Ascending aorta (tissue), 2 donors: ENCODE measurements at places on chromosomes 6 and 20. TPM values are rescaled to one million over a fixed set of nuclear protein-coding genes. Genes with fewer than 3 reads are reported as not detected.
A peak's percentile ranks its signal among the peaks of the same experiment; 100 is the strongest.

MANEA gene
- 1.9 TPM for total RNA-seq

MEP1A gene
- not detected for total RNA-seq

HCRTR2 gene
- total RNA-seq = not detected

STK4 gene
- total RNA-seq = 20.6 TPM

KAT14 gene
- total RNA-seq = 1.7 TPM

SLC22A1 gene
- not detected for total RNA-seq

MYLK2 gene
- total RNA-seq = not detected

GRCh38 chr20:10647909-10648308 is 25.9 kb downstream of the JAG1 start:
- H3K27me3 ChIP-seq = no peaks in the 10 kb centered on the region
- peak overlapping the region; percentile 93 for H3K27ac ChIP-seq
- DNase-seq = no peak

DNA sequence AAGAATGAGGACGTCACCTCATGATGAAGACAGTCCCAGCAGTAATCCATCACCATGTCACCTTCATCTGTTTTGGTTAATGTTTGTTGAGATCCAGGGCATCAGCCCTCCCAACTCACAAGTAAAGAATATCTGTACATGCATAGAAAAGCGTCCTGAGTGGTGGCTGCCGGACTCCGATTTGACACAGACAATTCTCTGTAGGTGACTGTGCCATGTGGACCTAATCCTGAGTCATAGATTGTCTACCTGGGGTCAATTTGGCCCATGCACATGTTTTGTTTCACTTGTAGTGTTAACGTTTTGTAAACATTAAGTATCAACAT is 168.4 kb upstream of the UST start:
- H3K27ac ChIP-seq = no peak overlapping the region
- no peak overlapping the region for H3K4me3 ChIP-seq
- no peaks in the 10 kb centered on the region for H3K36me3 ChIP-seq

DNA sequence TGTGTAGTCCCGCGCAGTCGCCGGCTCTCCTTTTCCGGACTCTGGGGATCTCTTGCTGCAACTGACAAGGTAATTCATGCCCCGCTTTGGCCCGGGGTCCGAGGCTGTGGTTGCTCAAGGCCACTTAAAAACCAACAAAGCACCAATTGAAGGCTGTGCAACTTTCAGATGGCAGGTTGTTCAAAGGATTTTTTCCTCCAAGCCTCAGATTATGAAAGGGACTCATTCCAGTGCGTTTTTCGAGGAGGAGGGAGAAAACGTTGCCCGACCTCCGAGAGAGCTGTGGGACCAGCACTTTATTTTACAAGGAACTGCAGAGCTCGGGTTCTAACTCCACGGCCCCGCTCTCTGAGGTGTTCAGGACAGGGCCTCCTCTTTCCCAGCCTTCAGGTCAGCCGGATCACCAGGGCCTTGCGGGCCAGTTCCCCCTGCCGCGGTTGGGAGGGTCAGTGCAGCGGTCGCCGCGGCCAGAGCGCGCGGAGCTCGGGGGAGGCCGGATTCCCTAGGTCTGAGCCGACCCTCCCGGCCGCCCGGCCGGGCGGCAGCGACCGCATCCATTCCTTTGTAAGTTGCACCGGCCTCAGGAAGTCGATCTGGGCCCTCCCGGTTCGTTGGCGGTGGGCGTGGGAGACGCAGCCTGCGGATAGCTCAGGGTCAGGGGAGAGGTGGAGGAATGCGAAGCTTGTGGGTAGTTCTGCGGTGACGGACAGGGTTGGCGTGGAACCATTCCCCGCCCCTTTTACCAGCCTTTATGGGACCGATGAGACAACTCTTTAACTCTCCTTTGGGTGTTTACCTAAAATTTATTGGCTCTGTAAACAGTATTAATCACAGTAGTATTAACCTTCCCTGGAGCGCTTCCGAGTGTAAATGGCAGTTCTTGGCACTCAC is 1.6 kb downstream of the UTRN start:
- no peaks in the 10 kb centered on the region for H3K4me1 ChIP-seq
- H3K27me3 ChIP-seq = no peaks in the 10 kb centered on the region
- peak overlapping the region; percentile 75 for H3K4me3 ChIP-seq
- H3K36me3 ChIP-seq = no peaks in the 10 kb centered on the region

- no peaks in the 10 kb centered on the region for H3K4me1 ChIP-seq
- H3K27ac ChIP-seq = no peak overlapping the region
- no peaks in the 10 kb centered on the region for H3K36me3 ChIP-seq
- no peak for DNase-seq
- no peaks in the 10 kb centered on the region for H3K27me3 ChIP-seq
- H3K4me3 ChIP-seq = no peak overlapping the region
These were observed 631.4 kb downstream of the CDH26 start for GRCh38 chr20:60589623-60590022.

GRCh38 chr6:34638834-34639736 is 57.5 kb downstream of the ILRUN start:
- no peaks in the 10 kb centered on the region for H3K27me3 ChIP-seq
- H3K36me3 ChIP-seq = no peaks in the 10 kb centered on the region
- no peaks in the 10 kb centered on the region for H3K4me1 ChIP-seq

DNA sequence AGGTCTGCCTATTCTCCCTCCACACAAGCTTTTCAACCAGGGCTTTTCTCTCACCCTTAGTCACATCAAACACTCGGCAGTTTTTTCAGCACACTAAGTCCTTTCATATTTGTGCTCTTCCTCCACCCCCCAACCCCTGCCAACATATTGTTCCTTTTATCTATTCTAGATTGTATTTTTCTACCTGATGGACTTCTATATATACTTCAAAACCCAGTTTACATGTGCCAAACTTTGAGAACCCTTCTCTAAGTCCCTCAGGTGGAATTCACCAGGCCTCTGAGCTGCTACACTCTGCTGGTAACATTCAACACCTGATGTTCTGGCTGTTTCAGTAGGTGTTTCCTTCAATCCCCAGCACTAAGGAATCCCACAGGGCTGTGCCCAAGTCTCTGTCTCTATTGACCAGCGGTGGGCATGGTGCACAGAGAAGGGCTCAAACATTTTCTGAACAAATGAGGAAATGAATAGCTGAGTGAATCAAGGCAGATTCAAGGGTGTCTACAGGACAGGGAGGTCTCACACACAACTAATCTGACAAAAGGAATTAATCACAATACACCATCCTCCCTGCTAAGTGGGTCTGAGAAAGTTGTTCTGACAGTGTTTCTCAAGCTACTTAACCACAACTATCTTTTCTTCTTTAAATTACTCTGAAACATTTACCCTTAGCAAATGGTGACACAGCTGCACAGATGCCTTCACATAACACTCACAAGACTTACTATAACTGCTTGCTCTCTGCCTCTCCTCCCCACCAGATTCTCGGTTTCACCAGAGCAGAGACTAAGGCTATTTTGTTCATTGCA is 166.5 kb downstream of the TSHZ2 start:
- no peaks in the 10 kb centered on the region for H3K4me1 ChIP-seq
- no peak overlapping the region for H3K4me3 ChIP-seq
- no peak for DNase-seq
- no peak overlapping the region for H3K27ac ChIP-seq
- no peaks in the 10 kb centered on the region for H3K27me3 ChIP-seq
- H3K36me3 ChIP-seq = no peaks in the 10 kb centered on the region

GRCh38 chr6:6661684-6662083 is 73.2 kb downstream of the LY86 start:
- no peak overlapping the region for H3K27ac ChIP-seq
- H3K4me3 ChIP-seq = no peak overlapping the region
- H3K36me3 ChIP-seq = no peaks in the 10 kb centered on the region
- H3K4me1 ChIP-seq = no peaks in the 10 kb centered on the region

- no peak overlapping the region for H3K4me3 ChIP-seq
- no peaks in the 10 kb centered on the region for H3K27me3 ChIP-seq
- H3K27ac ChIP-seq = no peak overlapping the region
- no peak for DNase-seq
- H3K36me3 ChIP-seq = no peaks in the 10 kb centered on the region
These were observed 168.3 kb upstream of the SPACA1 start for GRCh38 chr6:87879132-87879861.

GRCh38 chr20:17499041-17499440 is 32.1 kb downstream of the BFSP1 start:
- no peaks in the 10 kb centered on the region for H3K27me3 ChIP-seq
- H3K36me3 ChIP-seq = no peaks in the 10 kb centered on the region
- H3K27ac ChIP-seq = no peak overlapping the region
- H3K4me3 ChIP-seq = no peak overlapping the region
- peaks cover 3% of the 10 kb centered on the region for H3K4me1 ChIP-seq

DNA sequence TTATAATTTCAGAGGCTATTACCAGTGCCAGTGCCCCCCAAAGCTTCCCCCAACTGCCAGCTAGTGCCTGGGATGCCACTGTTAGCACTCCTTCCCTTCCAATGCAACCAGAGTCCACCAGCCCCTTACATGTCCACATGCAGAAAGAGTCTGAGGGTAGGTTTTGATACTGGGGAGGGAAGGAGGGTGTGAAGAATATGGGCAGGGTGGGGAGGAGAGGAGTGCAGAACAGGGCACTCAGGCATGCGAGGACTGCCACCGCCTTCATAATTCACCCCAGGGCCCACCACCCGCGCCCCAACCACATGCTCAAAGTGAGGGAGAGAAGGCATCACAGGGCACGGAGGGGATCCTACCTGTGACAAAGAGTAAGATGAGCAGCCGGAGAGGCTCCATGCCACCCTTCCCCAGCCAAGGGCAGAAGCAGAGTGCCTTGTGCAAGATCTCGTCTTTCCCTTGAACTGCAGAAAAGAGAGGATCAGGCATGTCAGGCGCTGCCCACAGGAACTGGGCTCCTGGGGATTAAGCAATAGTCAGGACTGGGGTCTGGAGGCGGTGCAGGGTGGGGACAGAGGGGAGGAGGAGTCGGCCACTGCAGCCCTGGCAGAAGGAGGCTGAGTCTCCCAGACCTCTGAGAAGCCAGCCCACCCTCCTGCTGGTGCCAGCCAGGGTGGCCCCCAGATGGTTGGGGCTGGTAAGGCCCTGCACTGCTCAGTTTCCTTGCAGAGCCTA is at the start of gene TREM2:
Gene TREM2 (minus strand): TSS at position 430 of the 732 bp plus-strand sequence. CDS start 34 bp downstream, at position 396.
- H3K36me3 ChIP-seq = no peaks in the 10 kb centered on the region
- no peak within 1 kb of the TSS for H3K4me3 ChIP-seq
- no peak within 1 kb of the TSS for H3K27ac ChIP-seq
- H3K4me1 ChIP-seq = no peaks in the 10 kb centered on the region
- DNase-seq = no peak

GRCh38 chr6:161300823-161301222 is 27.0 kb upstream of the AGPAT4 start:
- H3K27me3 ChIP-seq = no peaks in the 10 kb centered on the region
- no peak overlapping the region for H3K4me3 ChIP-seq
- no peak for DNase-seq
- H3K27ac ChIP-seq = no peak overlapping the region
- no peaks in the 10 kb centered on the region for H3K4me1 ChIP-seq
- no peaks in the 10 kb centered on the region for H3K36me3 ChIP-seq

DNA sequence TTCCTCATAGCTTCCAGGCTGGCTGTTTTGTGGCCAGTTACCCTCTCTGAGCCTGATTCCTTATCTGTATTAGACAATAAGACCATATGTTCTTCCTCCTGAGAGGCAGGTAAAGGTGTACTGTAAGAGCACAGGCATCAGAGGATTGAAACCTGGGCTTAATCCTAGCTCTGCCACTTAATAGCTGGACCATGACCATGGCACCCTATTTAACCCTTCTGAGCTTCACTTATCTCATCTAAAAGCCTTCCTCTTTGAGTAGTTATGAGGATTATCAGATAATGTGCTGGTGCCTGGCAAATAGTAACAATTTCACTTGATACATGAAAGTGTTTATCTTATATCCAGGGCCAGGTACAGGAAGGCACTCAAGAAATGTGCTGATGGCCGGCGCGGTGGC is 34.9 kb downstream of the BCL2L1 start:
- H3K27me3 ChIP-seq = no peaks in the 10 kb centered on the region
- H3K4me1 ChIP-seq = peaks cover 39% of the 10 kb centered on the region
- peaks cover 9% of the 10 kb centered on the region for H3K36me3 ChIP-seq
- DNase-seq = no peak
- H3K4me3 ChIP-seq = no peak overlapping the region

DNA sequence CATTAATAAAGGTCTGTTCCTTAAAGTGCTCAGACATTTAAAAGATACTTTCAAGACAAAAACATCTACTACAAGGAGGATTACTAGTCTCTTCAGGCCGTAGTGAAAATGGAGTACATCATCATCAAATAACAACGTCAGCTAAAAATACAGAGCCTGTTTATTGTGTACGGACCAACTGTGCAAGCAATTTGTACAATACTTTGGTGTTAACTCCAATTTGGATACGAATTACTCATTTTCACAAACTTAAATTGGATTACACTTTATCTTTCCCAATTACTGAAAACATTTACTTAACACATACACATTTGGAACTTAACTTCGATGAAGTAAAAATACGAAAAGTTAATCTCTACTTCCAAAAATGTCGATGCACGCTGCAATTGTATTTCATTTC is 802 bp downstream of the CYP39A1 start:
- no peaks in the 10 kb centered on the region for H3K4me1 ChIP-seq
- H3K36me3 ChIP-seq = no peaks in the 10 kb centered on the region
- no peaks in the 10 kb centered on the region for H3K27me3 ChIP-seq
- no peak overlapping the region for H3K27ac ChIP-seq
- DNase-seq = no peak
- peak overlapping the region; percentile 85 for H3K4me3 ChIP-seq

DNA sequence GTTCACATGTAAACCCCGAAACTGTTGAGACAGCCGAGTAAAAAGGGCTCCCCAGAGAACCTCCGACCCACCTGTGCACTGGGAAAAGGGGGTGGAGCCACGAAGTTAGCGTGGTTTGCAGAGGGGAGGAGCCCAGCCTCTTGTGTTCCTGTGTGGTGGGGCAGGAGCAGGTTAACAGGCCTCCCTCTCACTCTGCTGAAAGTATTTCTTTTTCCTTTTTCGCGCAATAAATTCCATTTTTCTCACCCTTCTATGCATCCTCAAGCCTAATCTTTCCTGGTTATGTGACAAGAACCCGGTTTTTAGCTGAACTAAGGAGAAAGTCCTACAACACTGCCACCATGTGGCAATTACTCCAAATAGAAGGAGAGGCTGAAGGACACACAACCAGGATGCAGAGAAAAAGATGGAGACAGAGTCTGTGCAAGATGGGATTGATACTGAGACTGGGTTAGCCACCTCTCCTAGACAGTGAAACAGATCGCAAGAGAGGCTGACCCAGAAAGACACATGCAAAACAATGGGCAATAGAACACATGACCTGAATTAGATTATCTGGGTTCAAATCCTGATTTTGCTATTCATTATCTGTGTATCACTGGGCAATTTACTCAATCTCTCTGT is 168.7 kb upstream of the PRSS16 start:
- no peak overlapping the region for H3K27ac ChIP-seq
- H3K36me3 ChIP-seq = no peaks in the 10 kb centered on the region
- H3K4me3 ChIP-seq = no peak overlapping the region

DNA sequence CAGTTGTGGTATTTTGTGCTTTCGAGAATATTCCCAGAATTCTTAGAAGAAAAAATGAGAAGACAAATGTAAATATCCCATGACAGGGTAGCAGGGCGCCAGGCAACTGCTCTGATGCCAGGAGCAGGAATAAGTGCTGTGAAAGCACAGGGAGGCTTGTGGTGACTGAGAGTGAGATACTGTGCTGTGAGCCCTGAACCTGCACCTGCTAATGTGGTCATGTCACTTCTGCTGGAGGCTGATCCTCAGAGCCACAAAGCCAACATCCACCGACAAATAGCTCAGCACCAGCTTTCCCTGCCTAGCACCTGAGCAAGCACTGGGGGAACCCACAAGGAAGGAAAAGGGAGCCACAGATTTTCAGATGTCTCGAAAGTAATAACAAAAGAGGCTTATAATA is 368.6 kb upstream of the CDH4 start:
- H3K4me1 ChIP-seq = no peaks in the 10 kb centered on the region
- DNase-seq = no peak
- no peaks in the 10 kb centered on the region for H3K36me3 ChIP-seq
- H3K27ac ChIP-seq = no peak overlapping the region

GRCh38 chr20:62685781-62686555 is 22.7 kb upstream of the NTSR1 start:
- no peaks in the 10 kb centered on the region for H3K4me1 ChIP-seq
- H3K27ac ChIP-seq = no peak overlapping the region
- DNase-seq = peak; percentile 25
